Endothelial cell (in vitro differentiated cells): ENCODE measurements at places on chromosomes 12 and 14.

GRCh38 chr14:94342334-94342934 lies 19.3 kb upstream of the SERPINA6 start:
- DNase-seq: no peak

GRCh38 chr12:12645485-12645884 lies 33.8 kb downstream of the CREBL2 start:
- DNase-seq: no peak

- DNase-seq: peak; percentile 5
Measured at GRCh38 chr14:79278286-79278797, 933.0 kb downstream of the DIO2 start.

DNA sequence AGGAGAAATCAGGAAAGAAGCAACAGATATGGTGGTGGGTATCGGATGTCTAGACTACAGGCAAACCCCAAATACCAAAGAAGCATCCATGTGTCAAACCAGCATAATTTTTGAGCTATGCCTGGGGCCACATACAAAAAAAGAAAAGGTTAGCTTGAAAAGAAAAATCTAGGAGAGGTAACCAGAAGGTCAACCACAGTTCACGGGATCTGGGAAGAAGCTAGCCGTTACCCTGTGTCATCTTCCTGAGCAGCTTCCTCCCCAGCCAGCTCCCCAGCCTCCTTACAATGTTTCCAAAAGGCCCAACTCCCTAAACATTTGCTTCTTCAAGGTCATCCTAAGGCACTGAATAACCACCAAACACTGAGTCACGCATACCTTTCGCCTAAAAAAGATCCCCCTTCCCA lies 3.1 kb downstream of the SINHCAF start:
- no peak for DNase-seq

GRCh38 chr12:94046626-94047410 lies 101.6 kb upstream of the PLXNC1 start:
- DNase-seq: no peak

- no peak for DNase-seq
Measured at GRCh38 chr12:124496584-124496983, 70.8 kb downstream of the NCOR2 start.
